ENCODE measurements at places on chromosomes 11 and 22.

DNA sequence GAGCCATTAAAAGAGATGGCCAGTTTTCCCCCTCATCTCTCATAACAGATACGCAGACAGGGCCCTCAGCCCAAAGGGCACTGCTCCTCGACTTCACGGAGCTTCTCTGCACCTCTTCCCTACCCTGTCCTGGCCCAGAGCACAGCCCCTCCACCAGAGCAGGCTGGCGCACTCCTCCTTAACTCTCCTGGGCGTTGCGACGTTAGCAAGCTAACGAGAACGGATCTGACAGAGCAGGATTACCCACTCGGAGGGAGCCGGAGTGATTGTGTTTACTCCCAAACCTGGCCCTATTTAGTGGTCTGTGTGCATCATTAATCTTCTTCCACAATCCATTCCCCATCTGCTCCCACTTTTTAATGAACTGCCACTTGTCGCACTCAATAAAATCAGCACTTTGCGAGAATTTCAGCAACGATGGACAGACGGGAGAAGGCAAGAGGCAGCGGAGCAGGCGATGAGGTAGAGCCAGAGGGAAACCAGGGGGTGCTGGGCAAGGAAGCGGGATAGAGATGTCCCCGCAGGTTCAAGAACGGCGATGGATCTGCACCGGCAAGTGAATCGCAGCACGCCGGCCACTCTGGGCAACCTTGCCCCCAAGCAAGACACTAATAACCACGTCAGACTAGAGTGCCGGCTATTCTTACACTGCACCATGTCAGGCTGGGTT is 159.4 kb downstream of the BUD13 start:
- no peak for DNase-seq

DNA sequence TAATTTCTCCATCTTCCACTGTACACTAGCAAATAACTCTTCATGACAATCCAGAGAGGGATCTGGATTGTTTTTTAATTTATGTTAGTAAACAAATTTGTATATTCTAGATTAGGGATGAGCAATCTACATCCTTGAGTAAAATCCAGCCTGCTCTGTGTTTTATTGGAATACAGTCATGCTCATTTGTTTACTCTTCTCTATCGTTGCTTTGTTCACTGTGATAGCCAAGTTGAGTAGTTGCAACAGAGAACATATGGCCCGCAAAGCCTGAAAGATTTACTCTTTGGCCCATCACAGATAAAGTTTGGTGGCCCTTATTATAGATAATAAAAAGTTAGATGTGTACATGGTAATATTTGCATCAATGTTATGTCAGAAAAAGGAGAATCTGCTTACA is 6.2 kb upstream of the BLID start:
- DNase-seq: no peak

- no peak for DNase-seq
Measured at GRCh38 chr11:130480711-130481140, 32.3 kb downstream of the ADAMTS15 start.

DNA sequence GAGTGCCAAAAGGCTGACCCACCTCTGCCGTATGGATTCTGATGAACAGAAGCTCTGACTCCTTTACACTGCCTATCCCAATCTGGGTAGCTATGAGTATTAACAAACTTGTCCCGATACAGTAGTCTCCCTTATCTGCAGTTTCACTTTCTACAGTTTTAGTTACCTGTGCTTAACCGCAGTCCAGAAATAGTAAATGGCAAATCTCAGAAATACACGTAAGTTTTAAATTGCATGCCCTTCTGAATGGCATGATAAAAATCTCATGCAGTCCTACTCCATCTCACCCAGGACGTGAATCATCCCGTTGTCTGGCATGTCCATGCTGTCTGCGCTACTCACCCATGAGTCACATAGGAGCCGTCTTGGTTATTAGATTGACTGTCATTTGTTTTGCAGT is 68.8 kb downstream of the SNX19 start:
- DNase-seq: no peak

- DNase-seq: no peak
Measured at GRCh38 chr11:131372234-131372962, 2.0 kb downstream of the NTM start.

DNA sequence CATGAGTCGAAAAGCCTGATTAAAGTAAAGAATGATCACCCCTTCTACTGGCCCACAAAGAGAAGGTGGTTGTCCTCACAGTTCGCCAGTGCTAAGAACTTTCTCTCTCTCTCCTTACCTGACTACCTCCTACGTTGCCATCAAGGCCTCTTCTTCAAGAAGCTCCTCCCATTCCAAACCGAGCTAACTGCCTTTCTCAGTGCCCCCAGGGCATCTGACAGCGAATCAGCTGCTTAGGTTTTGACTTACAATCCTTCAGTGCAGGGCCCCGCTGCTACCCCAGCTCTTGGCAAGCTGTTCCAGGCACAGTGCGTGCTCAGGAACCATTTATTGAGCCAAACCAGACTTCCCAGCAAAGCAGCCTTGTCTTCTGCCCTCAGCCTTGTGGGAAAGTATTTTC is 5.8 kb downstream of the VSTM5 start:
- no peak for DNase-seq

- no peak for DNase-seq
Measured at GRCh38 chr22:16699326-16699725, 106.7 kb upstream of the CCT8L2 start.

DNA sequence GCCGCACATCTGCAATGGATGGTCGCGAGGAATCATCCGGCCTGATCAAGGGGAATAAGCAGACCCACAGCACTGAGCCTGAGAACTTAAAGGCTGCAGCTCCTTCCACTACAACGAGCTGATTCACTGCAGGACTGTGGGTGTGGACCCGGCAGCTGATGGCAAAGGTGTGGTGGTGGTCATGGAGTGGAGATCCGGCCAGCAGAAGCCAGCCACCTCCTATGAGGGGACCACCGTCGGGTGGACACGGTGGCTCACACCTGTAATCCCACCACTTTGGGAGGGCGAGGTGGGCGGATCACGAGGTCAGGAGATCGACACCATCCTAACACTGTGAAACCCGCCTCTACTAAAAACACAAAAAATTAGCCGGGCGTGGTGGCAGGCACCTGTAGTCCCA is 66.4 kb downstream of the DGCR2 start:
- no peak for DNase-seq

DNA sequence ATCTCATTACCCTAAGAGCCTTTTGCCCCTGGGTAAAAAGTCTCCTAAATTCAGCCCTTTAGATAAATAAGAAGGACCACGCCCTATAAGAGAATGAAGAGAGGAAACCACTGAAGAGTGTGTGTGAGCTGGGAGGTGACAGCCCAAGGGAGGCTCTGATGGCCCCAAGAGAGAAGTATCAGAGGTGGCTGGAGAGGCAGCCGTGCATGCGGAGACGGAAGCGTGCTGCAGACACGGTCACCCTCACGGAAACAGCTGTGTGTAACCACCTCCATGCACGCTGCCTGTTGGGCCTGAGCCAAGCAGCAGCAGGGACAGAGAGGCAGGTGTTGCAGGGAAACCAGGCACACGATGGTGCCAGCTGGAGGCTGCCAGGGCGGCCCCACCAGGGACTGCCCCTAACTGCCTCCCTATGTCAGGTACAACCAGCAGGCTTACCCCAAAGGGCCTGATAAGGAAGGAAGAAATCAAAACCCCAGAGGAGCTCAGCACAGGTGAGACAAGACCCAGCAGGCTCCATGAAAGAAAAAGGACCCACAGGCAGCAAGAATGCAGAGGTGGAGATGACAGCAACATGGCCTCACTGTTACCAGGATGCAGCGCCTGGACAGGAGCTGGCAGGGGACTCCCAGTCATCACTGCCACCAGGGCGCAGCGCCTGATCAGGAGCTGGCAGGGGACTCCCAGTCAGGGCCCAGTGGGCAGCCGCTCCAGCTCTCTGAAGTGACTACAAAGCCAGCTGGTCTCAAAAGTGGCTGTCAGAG is 7.8 kb downstream of the LARGE2 start:
- DNase-seq: no peak

- no peak for DNase-seq
Measured at GRCh38 chr22:24093855-24094254, 82.8 kb downstream of the CABIN1 start.

DNA sequence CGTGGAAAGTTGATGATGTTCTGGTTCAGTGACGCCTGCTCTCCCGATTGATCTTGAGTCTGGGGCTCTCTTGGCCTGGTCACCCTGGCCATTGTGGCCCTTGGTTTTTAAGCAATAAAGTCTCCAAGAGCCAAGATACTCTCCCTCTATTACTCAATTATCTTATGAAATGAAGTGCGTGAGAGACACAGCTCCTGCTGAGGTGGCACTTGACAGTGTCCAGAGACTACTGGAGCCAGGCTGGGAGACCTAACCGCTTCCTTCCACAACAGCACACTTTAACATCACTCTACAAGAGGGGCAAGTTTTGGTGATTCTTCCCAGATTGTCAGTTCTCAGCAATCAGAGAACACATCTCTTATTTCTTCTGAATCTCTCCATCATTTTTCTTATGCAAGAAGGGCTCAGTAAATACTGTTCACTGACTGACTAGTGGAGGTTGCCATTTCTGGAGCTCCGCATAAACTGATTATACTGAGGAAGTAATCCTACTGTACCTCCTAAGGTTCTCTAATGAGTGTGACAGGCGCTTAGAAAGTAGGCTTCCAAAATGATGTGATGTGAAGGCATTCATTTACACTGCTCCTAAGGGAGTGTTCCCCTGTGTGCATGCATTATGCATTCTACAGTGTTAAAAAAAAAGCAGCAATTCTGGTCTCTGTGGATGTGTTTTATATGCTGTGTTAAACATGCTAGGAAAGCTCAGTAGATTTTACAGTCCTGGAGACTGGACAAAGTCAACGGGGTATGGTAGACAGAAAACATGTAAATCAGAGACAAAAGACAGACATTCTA is 968.0 kb downstream of the OPCML start:
- DNase-seq: no peak

DNA sequence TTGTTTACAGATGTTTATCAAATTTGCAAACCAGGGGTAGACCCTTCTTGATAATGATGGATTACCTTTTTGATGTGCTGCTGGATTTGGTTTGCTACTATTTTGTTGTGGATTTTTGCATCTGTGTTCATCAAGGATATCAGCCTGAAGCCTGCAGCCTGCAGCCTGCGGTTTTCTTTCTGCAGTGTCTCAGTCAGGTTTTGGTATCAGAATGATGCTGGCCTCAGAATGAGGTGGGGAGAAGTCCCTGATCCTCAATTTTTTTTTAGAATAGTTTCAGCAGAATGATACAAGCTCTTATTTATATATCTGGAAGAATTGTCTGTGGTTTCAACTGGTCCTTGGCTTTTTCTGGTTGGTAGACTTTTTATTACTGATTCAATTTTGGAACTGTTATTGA is 19.7 kb upstream of the RAB38 start:
- DNase-seq: no peak

DNA sequence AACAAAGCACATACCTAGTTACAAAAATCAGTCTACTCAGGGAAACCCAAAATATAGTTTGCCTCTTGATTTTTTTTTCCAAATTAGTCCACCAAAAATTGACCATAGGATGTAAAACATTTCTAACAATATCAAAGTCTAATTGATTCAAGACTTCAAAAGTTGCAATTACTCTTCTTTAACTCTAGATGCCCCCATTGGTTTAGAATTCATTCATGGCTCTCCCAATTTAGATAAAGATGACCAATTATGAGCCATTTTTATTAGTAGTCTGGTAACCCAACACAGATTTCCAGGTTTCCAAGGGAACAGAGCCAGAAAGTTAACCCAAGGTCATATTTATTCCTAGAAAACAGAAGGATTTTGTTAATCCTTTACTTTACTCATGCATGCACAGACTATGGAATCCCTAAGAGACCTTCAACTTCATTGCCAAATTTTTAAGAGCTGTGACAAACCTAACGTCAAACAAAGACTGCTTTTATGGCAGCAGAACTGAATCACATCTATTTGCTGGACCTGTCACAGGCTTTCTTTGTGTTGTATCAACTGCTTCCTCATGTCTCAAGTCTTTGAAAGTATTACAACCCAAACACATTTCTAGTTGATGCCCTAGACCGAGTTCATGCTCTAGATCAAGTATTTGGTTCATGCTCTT is 55.3 kb downstream of the C22orf42 start:
- DNase-seq: no peak

DNA sequence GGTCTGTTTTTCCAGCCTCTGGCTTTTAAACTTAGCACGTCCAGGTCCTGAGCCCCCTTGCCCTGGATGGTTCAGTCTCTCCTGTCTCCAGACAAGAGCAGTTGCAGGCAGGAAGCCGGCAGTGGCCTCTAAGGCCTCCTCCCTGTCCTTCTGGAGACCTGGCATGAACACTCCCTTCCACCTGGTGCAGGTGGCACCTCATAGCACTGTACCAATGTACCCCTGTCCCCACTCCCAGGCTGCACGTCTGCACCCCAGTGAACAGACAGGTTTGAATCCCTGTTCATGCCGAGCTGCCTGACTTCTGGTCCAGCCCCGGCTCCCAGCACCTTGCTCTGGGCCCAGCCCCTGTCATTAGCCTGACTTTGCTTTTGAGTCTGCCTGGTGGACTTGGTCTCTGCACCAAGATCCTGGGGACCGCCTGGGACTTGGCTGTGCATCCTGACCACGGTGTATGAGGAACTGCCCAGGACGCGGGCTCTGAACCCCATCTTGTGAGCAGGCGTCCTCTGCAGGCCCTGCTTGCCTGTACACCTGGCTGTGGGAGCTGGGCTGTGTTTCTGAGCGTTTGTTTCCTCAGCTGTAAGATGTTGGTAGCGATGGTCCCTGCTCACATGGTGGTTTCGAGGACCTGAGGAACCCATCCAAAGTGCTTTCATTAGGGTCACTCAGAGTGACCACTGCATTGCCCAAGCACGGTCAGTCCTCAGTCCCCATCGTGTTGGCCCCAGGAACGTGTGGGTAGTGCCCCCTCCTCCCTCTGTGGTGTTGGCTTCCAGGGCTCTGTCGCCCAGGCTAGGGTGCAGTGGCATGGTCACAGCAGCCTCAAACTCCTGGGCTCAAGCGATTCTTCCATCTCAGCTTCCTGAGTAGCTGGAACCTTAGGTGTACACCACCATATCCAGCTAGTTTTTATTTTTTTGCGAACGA is 75.0 kb upstream of the SHANK2 start:
- DNase-seq: no peak

DNA sequence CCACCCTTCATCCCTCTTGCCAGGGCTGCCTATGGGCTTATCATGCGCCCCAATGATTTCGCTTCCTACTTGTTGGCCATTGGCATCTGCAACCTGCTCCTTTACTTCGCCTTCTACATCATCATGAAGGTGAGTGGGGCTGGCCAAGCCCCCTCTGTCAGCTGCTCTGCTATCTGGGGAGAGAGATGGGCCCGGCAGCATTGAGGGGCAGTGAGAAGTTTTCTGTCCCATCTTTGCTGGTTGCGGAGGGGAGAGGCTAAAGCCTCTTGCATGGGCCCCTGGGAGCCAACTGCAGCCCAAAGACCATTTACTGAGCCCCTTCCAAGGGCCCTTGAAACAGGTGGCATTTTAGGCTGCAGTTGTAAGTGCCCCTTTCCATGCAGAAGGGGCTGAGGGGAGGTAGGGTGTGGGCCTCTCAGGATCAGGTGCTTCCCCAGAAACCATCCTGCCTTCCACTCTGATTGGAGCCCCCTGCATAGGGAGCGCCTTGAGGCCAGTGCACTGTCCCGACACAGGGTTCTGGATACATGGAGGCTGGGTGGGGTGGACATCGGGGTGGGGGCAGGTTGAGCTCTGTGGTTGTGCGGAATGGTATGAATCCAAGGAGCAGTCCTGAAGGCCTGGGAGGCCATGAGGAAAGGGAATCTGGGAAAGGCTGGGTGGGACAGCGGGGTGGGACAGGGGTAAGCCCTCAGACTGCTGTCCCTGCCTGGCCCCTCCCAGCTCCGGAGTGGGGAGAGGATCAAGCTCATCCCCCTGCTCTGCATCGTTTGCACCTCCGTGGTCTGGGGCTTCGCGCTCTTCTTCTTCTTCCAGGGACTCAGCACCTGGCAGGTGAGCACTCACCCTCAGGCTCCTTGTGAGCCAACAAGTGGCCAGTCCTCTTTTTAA is 5.8 kb upstream of the TAGLN start:
- DNase-seq: no peak

Data from stimulated activated CD4-positive, alpha-beta T cell treated with anti-CD3 and anti-CD28 coated beads, TNF-alpha, amount 100 ng/mL, for 24 hours (primary cell).